ENCODE measurements at places on chromosomes 6 and 20.

DNA sequence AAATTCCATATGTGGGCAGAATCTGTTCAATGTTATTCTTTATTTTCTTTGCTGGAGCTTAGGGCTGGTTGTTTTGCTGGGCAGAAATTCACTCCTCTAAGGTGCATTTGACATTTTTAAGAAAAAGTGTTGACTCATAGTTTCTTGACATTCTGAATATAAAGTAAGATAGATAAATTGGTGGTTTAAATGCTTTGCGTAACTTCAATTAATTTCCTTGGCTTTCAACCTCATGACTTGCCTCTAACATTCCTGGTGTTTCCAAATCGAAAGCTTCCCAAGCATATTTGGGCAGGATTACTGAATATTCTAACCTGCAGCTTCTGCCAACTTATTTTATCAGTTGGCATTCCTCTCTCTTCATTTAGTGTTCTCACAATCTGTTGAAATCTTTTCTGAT, 718.7 kb upstream of the ADGRB3 start:
- DNase-seq, result no peak

GRCh38 chr6:37187321-37188022, 17.5 kb downstream of the PIM1 start:
- DNase-seq, result no peak

DNA sequence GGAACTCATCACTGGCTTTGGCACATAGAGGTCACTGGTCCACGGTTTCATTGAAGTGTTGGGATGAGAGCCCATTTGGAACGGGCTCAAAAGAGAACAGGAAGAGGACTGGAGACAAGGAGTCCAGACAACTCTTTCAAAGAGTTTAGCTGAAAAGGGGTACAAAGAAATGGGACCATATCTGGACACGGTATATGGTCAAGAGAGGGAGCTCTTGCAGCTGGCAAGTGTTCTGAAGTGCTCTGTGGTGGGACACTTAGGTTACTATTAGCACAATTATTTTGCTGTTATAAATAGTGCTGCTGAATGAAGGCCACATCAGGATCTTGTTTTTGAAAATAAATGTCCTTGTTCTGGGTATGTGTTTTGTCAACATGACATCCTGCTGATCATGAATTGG, 4.6 kb downstream of the SGK2 start:
- no peak for DNase-seq

DNA sequence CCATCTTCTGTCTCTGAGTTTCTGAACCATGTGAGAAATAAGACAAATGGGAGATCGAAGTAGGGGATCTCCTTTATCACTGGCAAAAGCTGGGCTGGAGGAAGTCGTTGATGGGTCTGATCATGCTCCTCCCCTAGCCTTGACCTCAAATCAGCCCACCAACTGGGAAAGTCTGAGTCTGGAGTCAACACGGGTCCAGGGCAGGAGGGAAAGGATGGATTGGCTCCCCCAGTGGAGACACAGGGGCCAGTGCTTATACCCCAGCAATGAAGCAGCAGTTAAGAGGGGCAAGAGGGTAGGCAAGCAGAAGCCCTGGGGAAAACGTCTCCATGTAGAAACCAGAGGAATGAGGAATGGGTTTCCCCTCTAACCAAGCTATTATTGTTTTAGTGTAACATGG, 152.6 kb downstream of the TBC1D7 start:
- DNase-seq, result peak; percentile 64

DNA sequence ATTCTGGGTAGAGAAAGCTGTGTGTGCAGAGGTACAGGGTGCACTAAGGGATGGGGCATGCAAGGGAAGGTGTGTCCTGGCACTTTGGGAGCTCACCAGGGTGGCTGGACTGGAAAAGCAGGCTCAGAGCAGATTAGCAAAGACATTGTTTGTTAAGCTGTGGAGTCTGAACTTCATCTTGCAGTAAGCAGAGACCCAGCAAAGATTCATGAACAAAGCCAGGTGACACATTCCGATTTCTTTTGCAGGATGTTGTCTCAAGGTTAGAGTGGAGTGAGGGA, 28.8 kb downstream of the DUSP22 start:
- no peak for DNase-seq

DNA sequence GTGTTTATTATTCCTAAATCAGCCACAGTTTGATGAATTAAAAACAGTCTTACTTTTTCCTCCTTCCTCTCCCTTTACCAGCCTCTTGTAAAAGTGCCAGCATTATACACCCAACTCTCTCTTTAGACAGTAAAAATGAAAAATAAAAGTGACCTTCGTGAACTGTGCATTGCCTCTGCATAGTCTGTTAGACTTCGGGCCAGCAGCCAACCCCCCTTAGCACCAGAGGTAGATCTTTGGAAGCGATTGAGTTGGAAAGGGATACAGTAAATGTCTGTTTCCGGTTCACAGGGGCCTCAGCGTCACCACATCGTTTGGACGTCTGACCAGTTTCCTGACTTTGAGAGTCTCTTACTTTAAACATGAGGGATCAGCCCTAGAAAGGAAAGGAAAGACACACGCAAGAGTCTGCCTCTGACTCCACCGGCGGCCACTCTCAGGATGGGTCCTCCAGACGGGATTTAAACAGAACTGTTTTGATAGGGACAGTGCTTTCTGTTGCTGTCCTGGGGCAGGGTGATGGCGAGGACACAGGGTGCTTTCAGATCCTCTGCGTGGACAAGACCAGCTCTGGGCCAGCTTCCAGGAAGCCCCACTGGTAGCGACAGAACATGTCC, 206.6 kb upstream of the PREP start:
- DNase-seq, result no peak

DNA sequence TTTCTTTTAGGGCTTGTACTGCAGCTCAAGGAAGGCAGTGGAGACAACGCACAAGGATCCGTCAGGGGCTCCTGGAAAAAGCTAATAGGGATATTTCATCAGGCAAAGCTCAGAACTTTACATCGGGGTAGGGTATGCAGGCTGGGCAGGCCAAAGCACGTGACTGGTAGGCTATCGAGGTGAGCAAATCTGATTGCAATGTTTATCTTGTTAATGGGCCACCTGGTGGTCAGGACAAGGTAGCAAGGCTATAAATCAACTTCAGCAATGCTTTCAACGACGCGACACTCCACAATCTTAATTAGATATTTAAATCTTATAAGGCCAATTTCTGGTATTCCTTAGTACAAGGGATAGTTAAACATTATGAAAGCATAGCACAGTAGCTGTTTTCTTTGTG, 1302.8 kb upstream of the EYS start:
- DNase-seq, result peak; percentile 37

GRCh38 chr6:82038631-82039030, 208.9 kb downstream of the IBTK start:
- DNase-seq, result no peak

- DNase-seq, result no peak
These were observed 25.8 kb downstream of the NKAIN2 start for GRCh38 chr6:123829302-123829953.

DNA sequence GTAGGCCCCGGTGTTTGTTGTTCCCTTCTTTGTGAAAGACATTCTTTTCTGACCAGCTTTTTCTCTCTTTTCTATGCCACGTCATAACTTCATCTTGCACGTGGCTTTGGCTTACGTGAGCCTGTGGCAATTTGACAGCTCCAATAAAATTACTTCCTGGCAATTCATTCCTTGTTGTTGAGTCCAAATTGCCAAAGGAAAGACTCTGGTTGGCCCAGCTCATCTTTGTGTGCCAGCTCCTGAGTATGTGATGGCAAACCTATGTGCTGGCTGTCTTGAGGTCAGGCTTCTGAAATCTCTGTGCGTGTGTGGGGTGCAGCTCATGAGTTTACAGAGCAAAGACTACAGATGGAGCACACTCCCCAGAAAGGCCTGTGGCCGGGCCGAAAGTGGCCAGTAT, 272.5 kb upstream of the SGK1 start:
- no peak for DNase-seq

DNA sequence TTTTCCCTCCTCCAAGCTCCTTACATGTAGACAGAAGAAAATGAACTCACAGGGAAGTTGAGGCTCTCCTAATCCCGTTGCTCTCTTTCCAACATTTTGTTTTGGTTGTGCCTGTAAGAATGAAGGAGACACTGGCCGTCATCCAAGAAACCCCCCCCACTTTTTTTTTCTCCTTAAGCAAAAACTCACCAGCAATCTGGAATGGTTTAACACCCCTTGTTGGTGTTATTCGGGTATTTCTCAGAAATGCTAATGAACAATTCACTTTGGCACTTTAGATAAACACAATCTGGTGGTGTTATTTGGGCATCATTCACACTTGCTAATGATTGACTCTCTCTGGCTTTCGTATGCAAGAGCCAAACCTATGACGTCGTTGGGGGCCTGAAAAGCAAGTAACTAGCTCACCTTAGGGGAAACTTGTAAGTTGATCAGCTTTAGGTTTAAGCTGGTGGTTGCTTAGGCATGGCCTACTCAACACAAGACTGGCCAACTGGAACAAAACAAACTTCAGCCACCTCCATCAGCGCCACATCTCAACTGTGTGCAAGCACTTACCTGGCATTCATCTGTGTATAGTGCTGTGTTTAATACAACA, 24.3 kb upstream of the OLIG3 start:
- DNase-seq, result no peak

- DNase-seq, result no peak
These were observed 8.9 kb downstream of the TRIM10 start for GRCh38 chr6:30152016-30152673.

DNA sequence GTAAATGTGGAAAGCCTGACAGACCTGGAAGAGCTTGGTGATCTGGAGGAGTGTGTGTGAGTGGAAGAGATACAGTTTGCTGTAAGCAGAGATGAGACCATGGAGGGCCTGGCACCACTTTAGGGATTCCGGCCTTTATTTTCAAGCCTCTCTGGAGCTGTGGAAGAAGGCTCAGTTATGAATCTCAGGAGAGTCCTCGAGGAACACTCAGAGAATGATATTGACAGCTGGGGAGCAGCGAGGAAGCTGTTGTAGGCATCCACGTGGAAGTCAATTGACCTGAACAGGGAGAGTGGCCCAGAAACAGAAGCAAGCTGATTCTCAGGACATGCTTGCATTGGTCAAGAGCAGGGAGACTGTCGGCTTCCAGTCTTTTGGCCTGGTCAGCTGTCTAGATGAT, 108.4 kb upstream of the FOXQ1 start:
- DNase-seq, result no peak

- DNase-seq, result no peak
These were observed 125.3 kb downstream of the PDSS2 start for GRCh38 chr6:107334026-107334425.

DNA sequence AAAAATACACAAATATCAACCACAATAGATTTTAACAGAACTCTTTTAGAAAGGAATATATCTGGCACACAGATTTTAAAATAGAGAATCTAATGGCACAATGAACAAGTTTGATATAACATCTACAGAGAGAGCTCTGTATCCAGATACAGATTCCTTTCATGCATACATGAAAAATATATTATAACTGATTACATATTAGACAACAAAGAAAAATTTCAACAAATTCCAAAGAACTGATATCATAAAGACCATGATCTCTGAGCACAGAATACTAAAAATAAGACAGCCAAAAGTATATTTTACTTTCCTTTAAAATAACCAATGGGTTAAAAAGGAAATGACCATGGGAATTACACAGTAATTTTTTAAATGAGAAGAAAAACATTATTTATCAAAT, 74.1 kb upstream of the MAP7 start:
- DNase-seq, result no peak

DNA sequence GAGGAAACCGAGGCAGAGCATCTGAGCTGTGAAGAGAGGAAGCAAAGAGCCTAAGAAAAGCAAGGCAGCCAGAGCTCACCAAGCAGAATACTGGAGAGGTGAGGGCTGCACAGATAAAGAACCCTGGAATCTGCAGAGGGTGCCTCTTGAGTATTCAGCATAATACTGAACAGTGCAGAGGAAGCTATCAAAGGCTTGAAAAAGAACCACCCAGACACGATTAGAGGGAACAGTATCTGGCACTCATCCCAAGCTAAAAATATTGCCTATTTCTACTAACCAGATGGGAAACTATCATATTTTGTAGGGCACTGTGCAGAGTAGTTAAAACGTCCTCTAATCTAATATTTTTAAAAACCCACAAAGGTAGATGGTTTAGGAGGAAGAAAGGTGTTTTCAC, 41.8 kb upstream of the OPRM1 start:
- no peak for DNase-seq

- DNase-seq, result no peak
These were observed 67.9 kb upstream of the CDH4 start for GRCh38 chr20:61184194-61184593.

DNA sequence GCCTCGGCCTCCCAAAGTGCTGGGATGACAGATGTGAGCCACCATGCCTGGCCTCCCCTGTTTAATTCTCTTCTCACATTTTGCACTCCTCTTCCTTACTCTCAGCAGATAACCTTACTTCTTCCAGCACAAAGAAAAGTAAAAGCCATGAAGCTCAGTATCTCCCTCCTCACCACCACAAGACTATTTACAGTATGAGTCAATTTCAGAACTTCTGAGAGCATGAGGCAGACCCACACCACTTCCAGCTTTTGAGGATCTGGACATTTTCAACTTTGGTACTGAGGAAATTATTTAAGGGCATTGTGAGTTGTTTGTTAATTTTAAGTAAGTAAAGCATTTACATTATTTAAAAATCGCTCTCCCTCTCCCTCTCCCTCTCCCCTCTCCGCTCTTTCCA, 8.0 kb upstream of the SNX3 start:
- no peak for DNase-seq

DNA sequence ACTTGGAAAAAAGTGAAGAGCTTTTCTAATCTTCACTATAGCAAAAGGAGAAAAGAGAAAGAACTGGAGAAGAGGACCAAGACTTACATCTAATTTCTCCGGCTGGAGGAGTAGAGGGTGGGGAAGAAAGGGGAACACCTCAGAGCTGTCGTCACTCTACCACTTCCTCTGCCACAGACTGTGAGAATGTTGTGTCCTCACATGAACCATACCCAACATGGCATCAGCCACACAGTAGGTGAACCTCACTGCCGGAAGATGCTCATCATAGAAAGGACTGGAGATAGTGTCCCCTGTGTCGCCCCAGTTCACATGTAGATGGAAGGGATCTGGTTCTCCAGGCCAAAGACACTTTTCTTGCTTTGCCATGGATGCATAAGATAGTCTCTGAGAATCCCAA, 604.4 kb upstream of the NOX3 start:
- DNase-seq, result no peak

- DNase-seq, result peak; percentile 36
These were observed 2.7 kb downstream of the BMP2 start for GRCh38 chr20:6769903-6770785.

DNA sequence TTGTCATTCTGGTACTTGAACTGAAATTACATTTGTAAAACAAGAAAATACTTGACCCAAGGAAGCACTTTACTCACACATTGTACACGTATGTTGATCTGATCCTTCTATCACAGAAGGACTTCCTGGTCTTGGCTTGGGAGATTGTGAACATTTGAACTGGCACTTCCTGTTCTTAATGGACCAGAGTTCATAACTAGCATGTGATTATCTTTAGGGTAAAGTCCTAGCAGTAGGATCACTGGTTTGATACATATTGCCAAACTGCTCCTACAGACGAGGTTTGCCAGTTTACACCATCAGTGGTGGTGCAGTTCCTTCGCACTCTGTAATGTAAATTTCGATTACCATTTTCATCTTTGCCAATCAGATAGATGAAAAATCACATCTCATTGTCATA, 12.7 kb downstream of the HECA start:
- no peak for DNase-seq
